ENCODE measurements at places on chromosomes 11 and 22.

DNA sequence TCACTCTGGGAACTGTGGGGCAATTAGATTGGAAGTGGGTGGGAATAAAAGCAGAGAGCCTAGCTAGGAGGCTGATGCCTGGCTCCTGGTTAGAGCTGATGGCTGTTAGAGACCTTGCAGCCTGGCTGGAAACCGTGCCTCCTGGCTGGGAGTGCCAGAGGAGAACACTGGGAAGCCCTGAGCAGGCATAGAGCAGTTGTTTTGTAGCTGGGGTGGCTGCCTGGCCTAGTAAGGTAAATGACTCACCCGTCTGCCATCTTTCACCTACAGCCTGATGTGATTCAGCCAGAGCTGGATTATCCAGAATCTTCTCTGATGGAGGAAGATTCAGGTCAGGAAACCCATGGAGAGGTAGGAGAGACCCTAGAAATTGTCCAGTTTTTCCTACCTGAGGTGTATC, 6.1 kb downstream of the UQCR10 start:
- no peak for DNase-seq

GRCh38 chr11:9530901-9531625, 42.4 kb upstream of the WEE1 start:
- no peak for DNase-seq

GRCh38 chr11:116642902-116643301, 129.9 kb downstream of the BUD13 start:
- no peak for DNase-seq

- DNase-seq = no peak
Measured at GRCh38 chr11:45580399-45580798, 85.0 kb downstream of the CHST1 start.

DNA sequence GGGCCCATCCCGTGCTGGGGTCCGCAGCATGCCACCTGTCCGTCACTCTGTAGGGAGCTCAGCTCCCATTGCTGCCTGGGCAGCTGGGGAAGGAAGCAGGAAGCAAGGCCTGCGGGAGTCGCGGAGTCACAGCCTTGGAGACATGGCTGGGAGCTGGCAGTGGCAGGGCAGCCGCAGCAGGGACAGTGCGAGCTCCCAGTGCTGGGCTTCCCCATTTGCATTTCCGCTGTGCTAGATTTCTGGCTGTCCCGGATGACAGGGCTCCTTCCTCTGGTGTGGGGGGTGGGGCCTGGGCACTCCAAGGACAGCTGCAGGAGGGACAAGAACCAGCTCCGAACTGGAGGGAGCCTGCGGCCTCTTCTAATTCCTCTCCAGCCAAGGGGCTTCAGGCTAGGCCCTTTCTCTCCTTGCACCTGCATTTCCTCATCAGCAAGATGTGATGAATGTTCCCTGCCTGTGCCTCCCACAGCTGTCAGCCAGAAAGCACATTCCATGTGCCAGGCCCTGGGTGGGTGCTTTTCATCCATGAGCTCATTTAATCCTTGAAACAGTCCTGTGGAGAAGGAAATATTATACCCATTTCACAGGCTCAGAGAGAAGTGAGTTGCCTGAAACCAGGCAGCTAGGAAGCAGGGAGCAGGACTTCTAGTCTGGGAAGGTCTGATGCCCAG, 48.0 kb downstream of the MYO7A start:
- DNase-seq = no peak

Measured in stimulated activated naive CD4-positive, alpha-beta T cell (primary cell).